ENCODE measurements at places on chromosomes 6 and 20.

- no peak for DNase-seq
Measured at GRCh38 chr20:58921564-58921963, 59.5 kb upstream of the NELFCD start.

- peak; percentile 34 for DNase-seq
Measured at GRCh38 chr6:33840048-33840926, 36.5 kb upstream of the MLN start.

DNA sequence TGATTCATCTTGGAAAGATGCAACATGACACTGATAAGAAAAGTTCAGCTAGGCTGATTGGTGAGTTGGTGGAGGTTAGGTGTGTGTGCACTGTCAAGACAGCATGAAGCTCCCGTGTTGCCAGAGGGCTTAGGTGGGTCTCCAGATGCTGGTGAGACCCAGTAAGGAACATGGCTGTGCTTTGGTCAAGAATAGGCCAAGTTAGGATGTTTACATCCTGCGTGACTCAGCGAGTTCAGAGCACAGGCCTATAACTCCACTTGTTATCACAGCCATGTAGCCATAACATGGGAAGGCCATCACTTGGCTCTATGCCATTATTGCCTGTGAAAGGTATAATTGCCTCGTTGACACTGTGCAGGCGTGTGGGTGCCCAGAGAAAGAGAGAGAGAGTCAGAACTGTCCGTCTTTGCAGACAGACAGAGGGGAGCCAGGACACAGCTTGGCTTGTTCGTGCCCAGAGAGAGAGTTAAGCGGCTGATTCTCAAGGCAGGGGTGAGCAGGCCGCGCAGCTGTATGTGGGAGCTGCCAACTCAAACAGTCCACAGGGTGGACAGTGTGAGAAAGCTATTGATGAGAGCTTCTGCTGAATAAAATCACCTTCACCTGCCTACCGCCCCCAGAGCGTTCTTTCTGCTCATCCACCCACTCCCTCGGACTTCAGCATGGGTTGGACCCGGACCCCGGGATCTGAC, 43.5 kb downstream of the OR2B6 start:
- no peak for DNase-seq

- no peak for DNase-seq
Measured at GRCh38 chr6:39302011-39302410, 12.2 kb downstream of the KCNK17 start.

- no peak for DNase-seq
Measured at GRCh38 chr6:169998457-169998856, 247.0 kb downstream of the ERMARD start.

- DNase-seq = no peak
Measured at GRCh38 chr6:131524695-131525336, 48.2 kb upstream of the ARG1 start.

GRCh38 chr20:58986286-58986967, 5.4 kb downstream of the NELFCD start:
- no peak for DNase-seq

GRCh38 chr20:31806564-31807355, 12.4 kb upstream of the MYLK2 start:
- DNase-seq = no peak

- DNase-seq = no peak
Measured at GRCh38 chr6:24640166-24640565, 5.8 kb downstream of the KIAA0319 start.

GRCh38 chr6:73782911-73783310, 86.9 kb downstream of the CD109 start:
- no peak for DNase-seq

- no peak for DNase-seq
Measured at GRCh38 chr6:121510568-121511177, 75.2 kb downstream of the GJA1 start.

DNA sequence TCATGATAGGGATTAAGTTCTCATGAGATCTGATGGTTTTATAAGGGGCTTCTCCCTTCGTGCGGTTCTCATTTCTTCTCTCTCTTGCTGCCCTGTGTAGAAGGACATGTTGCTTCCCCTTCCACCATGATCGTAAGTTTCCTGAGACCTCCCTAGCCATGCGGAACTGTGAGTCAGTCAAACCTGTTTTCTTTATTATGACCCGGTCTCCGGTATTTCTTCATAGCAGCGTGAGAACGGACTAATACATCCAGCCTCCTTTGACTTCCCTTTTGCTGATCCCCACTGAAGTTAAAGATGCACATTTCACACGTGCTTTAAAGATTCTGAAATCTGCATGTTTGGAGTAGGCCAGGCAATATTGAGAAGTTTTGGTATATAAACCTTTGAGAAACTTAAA, 543.1 kb downstream of the PRKN start:
- no peak for DNase-seq

DNA sequence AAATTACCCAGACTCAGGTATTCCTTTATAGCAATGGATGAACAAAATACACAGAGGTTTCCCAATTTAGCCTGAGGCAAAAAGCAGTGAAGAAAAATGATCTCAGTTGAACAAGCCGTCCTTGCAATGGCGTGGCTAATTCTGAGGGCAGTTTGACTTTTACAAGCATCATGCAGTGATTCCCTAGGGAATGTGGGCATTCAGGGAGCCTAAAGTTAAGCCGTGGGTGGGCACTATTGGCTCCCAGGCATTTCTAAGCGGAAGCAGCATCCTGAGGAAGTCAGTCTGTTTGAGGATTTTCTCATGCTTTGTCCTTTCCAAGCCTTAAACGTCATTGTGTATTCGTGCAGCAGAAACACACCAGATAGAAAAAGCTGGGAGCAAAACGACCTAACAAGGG, 133.9 kb downstream of the MYLK4 start:
- no peak for DNase-seq

GRCh38 chr6:110999634-111000270, 17.9 kb downstream of the RPF2 start:
- DNase-seq = no peak

DNA sequence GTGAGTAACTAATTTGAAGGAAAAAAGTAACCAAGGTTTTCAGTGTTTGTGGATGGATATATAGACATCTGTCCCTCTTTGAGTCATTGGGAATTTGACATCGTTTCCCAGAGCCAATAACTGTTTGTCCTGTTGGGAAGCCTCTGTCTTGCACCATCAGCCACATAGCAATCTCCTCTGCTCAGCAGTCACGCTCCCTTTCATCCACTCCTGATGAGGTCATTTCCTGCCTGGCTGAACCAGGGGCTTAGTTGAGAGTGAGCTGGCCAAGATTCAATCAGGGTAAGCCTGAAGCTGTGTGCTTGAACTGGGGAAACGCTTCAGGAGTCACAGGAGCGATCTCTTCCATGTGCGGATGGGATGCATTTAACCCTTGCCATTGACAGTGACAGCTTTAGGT, 121.5 kb upstream of the FOXQ1 start:
- no peak for DNase-seq

GRCh38 chr6:135141728-135142127, 39.4 kb upstream of the MYB start:
- DNase-seq = no peak

DNA sequence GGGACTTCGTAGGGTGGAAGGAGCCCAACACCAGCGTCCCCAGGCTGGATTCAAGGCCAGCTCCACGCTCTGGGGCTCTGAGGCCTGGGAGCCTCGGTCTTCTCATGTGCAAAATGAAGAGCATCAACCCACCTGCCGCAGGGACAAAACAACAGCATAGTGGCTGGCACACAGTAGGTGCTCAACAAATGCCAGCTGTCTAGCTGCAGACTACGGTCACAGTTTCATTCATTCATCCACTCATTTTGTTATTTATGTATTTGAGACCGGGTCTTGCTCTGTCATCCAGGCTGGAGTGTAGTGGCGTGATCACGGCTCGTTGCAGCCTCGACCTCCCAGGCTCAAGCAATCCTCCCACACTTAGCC, 60.7 kb downstream of the CEBPB start:
- DNase-seq = no peak

GRCh38 chr6:36818756-36819155, 20.5 kb downstream of the CPNE5 start:
- DNase-seq = no peak

DNA sequence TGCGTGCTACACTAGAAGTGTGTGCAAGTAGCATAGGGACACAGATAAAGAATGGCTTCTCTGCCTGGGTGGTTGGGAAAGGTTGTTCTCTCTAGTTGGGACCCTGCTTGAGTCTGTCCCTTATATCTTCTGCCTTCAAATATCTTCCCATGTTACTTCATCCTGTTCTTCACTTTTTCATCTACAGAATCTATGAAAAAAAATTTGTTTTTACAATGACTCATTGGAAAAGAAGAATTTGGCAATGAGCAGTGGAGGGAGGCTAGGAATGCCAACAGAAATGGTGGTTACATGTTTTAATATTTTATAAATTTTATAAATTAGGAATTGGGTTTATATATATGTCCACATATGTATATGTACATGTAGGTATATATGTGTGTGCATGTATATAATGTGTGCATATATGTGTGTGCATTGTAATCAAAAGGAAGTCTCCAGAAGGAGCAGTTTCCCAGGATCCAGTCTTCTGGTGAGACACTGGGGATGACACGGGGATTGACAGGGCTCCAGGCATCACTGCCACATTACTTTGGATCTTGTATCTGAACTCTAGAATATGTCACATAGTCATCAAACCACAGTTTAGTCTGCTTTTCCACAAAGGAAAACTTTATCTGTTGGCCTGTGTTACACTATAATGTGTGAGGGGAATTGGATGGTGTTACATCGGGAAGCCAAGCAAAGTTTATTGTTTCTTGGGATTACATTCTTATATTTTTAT, 75.3 kb upstream of the RIPOR2 start:
- DNase-seq = no peak

DNA sequence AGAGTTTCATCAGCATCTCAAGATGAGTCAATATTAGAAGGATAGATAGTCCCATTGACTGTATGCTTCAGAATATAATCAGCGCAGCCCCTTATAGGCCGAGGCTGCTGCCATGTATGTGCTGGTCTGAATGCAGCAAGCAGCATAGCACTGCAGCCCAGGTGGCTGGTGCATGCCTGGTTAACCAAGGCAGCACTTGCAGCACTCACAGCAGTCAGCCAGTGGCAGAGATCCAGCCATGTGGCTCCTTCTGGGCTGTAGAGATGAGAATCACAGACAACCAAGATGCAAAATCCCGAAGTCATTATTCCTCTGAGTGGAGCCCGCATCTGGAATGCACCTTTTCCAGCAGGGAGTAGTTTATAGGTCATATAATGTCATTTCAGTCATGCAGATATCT, 251.9 kb downstream of the UST start:
- DNase-seq = no peak

DNA sequence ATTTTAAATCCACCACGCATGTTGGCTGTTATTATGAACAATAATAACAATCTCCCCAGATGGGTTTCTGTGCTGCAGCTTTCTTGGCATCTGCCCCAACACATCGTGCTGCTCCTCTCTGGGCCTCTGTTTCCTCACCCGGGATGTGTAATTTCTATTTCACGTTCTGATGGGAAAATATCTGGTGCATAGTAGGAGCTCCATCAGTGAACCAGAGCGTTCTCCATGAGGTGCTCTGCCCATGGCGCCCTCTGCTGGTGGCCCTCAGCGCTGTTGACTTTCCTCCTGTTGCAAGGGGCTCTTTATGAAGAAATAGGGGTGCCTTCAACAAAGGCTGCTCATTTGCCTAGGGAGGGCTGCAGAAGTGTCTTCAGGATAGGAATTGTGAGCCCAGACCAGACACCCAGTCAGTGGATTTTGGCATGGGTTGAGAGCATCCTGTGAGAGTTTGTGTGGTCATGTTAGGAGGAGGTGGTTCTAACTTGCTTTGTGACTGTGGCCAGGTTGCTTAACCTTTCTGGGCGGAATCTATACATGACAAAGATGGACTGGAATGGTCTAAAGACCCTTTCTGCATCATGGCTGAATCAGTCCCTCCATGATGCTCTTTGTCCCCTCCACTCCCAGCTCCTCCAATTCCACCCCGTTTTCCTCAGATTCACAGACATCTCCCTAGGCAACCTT, 8.1 kb downstream of the SCRT2 start:
- no peak for DNase-seq
